ENCODE measurements at places on chromosomes 12 and 14.

- DNase-seq = no peak
Measured at GRCh38 chr14:22597771-22598098, 365 bp upstream of the ABHD4 start.

GRCh38 chr14:79089576-79089975 lies 919.4 kb downstream of the NRXN3 start:
- DNase-seq = no peak

DNA sequence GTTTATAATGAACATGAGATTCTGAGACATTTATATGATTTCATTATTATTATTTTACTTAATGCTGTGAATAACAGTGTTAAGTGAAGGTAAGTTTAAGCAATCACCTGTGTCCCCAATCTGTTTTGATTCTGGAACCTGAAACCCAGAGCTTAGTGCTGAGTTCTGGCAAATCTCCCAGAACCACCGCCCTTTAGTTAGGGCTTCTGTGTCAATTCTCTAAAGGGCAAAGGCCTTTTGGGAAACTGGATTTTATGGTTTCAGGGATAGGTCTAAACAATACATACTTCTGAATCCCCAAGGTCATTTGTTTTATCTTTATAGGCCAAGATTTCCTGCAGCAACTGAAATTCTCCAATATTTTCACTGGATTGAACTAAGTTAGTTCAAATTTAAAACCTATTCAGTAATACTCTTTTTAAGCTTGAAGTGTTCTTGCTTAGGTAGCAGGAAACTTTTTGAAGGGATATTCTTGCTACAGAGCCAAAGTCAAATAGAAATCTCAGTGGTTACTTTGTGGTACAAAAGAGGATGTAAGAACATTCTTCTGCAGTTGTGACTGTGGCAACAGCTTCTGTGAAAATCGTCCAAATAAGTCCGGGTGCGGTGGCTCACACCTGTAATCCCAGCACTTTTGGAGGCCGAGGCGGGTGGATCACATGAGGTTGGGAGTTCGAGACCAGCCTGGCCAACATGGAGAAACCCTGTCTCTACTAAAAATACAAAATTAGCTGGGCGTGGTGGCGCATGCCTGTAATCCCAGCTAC lies 10.0 kb upstream of the PKP2 start:
- no peak for DNase-seq

DNA sequence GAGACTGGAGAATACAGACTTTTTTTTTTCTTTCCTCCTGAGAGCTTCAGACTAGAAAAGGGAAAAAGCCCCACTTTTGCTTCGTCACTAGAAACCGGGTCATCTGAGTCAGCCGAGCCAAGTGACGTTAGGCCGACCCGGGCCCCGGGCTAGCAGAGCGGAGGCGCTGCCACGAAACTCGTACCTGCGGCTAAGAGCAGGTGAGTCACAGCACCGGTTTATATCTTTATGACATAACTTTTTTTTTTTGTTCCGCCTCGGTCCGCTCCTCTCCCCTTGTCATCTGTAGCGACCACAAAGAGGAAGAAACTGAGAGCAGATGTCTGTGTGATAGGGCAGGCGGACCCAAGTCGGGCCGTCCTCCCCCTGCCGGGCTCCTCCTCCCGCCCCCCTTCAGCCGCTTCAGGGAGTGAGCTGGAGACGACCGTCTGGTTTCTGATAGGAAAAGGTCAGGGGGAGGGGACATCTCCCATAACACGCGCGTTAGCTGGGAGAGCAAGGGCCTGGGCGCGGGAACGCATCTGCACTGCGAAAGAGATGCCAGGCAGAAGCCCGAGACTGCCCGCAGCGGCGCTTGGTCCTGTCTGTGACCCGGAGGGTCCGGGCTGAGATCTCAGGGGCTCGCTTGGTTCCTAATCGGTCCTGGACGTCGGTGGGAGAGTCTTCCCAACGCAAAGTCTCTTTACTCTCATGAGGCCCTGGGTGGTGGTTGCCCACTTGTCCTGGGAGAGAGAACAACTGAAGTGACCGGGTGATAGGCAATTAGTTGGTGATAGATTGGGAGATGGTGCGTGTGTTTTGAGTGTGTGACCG lies 586 bp downstream of the TTC6 start:
- DNase-seq = no peak

DNA sequence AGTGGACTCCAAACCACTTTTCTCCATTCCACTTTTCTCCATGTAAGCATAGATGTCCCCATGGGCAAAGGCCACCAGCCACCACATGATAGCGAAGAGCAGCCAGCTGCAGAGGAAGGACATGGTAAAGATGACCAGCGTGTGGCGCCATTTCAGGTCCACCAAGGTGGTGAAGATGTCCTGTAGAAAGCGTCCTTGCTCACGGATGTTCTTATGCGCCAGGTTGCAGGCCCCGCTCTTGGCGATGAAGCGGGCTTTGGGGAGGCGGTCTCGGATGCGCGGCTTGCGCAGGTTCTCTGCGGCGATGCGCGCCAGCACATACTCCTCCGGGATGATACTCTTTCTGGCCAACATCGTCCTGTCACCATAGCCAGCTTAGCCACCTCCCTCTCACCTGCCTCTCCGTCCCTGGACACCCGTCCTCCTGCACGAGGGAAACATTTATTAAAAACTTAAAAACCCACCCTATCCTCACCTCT lies 1.2 kb downstream of the KCNJ8 start:
- no peak for DNase-seq

- no peak for DNase-seq
Measured at GRCh38 chr12:85968606-85969005, 94.5 kb downstream of the NTS start.

DNA sequence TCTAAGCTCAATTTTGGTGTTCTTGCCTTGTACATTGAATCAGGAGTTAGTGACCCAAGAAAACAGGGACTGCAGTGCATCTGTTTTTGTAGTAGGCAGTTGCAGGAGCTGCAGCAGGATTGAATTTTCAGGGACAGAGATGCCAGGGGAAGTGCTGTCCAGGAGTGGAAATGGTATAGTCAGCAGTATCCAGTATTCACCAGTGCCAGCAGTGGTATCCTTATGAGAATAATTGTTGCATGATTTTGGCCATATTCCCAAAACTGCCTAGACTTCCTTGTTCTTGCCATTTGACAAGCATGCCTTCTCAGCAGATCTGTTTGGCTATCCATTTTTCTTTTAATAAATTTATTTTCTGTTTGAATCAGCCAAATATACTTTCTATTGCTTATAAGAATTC lies 18.6 kb upstream of the ABCD2 start:
- no peak for DNase-seq

- no peak for DNase-seq
Measured at GRCh38 chr12:94678379-94678778, 28.0 kb upstream of the TMCC3 start.

DNA sequence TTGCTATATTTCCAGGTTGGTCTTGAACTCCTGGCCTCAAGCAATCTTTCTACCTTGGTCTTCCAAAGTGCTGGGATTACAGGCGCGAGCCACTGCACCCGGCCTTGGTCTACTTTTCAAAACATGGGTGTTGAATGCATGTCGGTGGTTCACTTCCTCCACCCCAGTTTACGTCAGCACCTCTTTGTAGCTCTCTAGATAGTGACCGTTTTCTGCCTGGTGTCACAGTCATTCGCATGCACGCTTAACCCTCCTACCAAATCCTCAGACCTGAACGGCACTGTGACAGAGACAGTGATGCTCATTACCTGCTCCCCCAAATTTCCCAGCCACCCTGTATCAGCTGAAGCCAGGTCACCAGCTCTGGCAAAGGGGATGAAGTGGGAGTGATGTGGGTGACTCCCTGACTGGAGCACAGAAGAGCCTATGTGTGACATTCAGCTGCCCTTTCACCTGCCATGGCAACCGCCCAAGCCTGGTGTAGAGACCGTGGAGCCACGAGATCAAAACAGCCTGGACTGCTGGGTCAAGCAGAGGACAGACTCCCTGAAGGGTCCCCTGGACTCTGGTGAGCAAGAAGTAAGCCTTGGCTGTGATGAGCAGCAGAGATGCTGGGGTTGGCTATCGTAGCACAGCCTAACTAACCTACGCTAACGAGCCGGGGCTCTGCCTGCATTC lies 66.2 kb upstream of the GPR68 start:
- no peak for DNase-seq

DNA sequence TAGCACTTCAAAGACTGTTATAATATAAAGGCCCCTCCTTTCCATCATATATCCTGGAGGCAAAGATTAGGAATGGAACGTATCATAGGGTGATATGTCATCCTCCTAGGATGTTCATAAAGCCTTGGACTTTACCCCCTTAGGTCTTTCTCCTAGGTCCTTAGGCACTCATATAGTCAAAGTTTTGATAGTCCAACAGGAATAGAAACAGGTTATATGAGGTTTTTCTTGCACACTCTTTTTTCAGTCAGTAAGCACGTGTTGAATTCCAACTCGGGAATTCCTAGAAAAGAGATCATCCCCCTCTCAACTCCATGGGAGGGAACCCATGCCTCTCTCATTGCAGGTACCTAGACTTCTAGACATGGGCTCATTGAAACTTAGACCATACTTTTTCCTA lies 20.1 kb upstream of the MAGOHB start:
- DNase-seq = no peak

- no peak for DNase-seq
Measured at GRCh38 chr12:53190108-53190729, 9.5 kb upstream of the CSAD start.

GRCh38 chr14:76917158-76917596 lies 91.0 kb downstream of the LRRC74A start:
- no peak for DNase-seq

GRCh38 chr14:101231828-101232227 lies 328.3 kb upstream of the RTL1 start:
- no peak for DNase-seq

GRCh38 chr14:98120831-98121464 lies 1151.0 kb downstream of the BCL11B start:
- no peak for DNase-seq

GRCh38 chr12:91111366-91112325 lies at the start of gene LUM:
Gene LUM, minus strand, starts transcription at chr12:91111494. Its CDS starts 2,515 bp downstream, at chr12:91108979.
- DNase-seq = no peak

- DNase-seq = no peak
Measured at GRCh38 chr14:104446611-104447010, 133.0 kb upstream of the C14orf180 start.

DNA sequence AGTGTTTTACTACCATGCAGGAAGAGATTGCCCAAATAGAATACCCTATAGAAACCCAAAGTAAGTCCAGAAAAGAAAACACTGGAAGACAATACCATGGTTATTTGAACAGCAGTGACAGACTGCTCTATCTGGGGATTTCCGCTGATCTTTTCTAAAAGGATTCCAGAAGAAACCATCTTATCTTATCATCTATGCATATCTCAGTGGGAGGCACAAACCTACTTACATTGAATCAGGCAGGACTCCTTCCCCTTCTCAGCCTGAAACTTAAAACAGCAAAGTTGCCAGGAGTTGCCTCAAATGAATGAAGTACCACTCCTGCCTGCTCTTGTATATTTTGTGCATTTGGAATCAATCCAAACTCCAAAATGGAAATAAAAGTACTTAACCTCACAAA lies 56.7 kb upstream of the NR2C1 start:
- DNase-seq = no peak

DNA sequence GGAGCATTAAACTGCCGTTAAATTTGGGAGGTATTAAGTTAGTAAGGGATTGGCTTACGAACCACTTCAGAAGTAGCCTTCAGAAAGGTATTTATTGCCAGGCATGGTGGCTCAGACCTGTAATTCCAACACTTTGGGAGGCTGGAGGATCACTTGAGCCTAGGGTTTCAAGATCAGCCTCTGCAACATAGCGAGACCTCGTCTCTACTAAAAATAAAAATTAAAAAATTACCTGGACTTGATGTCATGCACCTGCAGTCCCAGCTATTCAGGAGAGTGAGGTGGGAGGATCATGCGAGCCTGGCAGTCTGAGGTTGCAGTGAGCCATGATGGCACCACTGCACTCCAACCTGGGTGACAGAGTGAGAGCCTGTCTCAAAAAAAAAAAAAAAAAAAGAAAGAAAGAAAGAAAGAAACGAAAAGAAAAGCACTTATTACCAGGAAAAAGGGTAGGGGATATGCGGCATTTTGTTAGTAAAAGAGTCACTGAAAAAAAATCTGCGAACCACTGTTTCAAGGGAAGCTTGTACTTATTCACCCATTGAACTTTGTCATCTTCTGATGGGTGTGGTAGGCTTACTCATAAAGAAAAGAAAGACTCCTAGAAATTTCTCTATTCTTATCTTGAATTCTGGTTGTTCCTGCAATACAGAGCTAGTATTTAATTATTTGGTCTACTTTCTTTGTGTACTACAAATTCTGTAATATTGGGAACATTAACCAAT lies 33.6 kb upstream of the PLEKHA5 start:
- no peak for DNase-seq

DNA sequence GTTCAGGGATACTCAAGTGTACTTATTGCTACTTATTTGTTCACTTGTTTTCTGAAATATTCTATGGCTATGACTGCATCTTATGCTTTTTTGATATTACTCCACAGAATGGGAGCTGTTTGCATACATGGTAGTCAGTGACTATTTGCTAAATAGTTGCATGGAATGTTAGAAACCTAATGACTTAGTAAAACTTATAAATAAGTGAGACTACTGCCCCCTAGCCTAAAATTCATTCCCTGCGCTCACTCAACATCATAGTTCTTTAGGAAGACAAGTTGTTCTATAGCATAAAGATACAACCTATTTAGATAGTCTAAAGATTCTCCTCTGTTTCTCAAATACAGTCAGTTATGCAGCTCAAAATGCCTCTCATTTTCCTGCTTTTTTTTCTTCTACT lies 305.5 kb downstream of the CEP128 start:
- no peak for DNase-seq

DNA sequence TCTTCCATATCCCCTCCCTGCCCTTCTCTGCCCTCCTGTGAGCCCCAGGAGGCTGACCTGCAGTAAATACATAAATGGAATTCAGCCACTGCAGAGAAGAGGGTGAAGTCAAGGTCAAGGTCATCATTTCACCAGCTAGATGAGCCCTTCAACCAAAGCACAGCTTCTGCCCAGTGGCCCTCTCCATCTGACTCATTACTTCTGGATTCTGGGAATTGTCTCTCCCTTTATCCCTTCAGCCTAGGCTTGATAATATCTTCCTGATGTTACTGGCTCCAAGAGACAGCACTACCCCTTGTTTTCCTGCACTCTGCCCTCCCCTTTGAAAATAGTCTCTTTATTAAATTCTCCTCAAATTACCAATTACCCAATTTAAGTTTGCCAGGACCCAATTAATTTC lies 64.5 kb downstream of the TTC9 start:
- no peak for DNase-seq

DNA sequence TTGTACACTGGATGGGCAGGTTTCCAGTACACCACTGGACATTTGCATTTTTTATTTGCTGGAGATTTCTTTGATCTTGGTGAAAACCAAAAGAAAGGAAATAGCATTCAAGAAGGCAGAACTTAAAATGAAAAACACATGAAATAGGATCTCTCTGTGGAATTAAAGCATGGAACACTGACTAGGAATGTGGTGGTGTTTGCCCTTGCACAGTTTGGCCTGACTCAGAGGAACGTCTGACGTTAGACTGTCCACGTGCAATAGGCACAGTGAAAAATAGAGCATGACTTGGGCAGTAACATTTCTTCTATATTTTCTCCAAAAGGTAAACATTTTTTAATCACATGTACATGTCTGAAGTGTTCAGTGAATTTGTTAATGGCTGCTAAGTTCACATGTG lies 474.1 kb upstream of the PRICKLE1 start:
- no peak for DNase-seq

- DNase-seq = no peak
Measured at GRCh38 chr12:95439461-95440230, 34.3 kb upstream of the METAP2 start.

- DNase-seq = no peak
Measured at GRCh38 chr12:70628701-70629480, 8.3 kb downstream of the PTPRB start.

All from GOT3 (cell line).